ENCODE measurements at places on chromosomes 3 and 15.

GRCh38 chr3:43618142-43618541, 3.7 kb downstream of the ANO10 start:
- DNase-seq, result no peak

DNA sequence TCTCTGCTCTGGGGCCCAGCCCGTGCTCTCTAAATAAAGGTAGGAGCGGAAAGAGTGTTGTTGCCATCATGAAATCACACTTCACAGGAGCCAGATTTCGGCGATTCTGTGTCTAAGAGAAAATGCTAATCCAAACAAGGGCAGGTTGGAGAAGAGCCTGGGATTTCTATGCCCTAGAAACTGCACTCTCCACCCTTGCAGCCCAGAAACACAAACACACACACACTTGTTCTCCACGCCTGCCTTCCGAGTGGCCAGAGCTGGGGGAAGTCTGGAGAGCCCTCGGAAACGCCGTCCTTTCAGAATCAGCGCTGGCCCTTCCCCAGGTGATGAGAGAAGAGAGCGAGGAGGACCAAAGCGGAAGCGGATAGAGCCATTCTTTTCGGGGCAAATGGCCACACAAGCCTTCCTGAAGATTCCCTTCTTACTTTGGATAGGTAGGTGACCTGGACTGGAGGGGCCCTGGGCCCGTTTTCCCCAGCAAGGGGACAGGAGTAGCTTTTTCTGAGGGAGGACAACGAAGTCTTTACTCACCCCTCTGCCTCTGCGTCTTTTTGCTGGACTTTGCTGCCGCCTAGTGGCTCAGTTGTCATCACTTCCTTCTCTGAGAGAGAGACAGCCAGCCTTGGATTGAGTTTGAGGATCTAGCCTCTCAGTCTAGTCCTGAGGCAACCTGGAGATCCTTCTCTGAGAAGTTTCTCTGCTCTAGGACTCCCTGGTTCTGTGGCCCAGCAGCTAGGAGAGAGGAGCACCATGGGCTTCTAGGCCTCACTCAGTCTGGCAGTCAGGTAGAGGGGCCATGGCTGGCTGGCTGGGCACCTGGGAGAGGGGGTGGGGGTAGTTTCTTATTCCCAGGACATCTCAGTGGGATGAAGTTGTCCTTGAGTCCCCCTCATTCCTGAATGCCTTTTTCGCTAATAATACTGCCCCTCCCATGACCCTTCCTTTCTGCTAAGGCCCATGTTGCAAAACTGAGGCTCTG, 37.7 kb downstream of the SENP8 start:
- peak; percentile 91 for DNase-seq

DNA sequence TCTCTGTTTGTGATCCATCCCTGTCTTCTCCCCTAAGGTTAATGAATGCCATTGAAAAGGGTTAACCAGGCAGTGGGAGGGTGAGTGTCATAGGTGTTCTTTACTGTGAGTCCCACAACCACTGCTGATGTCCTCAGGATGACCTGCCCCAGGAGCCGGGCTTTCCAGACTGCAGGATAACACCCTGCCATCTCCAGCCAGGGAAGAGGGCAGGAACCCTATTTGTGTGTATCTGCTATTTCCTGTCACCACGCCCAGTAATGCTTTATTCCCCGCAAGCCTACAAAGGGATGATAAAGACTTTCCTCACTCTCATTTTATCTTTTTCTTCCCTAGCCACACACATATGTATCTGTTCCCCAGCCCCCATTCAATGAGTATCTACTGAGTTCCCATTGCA, 15.6 kb upstream of the CTXND1 start:
- no peak for DNase-seq

DNA sequence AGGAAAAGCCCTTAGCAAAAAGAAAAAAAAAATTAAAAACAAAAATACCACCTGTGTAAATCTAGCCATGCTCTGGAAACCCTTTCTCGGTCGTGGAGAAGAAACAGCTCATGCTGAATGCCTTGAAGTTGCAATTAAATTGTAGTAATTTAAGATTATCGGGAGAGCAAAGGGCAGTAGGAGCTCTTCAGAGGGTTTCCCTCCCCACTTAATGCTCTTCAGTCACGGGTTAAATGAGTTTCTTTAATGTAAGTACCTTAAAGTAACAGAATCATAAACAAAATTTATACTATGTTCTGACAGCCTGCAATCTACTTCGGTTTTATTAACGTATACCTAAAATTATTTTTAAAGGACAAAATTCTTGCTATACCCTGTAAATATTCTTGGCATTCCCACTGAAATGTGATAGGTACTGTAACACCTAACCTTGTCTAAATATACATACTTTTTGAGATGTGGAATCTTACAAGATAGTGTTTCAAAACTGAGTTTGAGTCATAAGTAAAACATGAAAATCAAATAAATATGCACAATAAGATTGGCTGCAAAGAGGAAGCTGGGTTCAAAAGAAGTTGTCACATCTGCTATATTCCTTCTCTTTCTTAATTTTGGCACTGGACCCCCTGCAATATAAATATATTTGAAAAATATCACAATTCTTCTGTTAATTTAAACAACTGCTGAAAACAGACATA, 5.3 kb downstream of the FOXP1 start:
- no peak for DNase-seq

GRCh38 chr3:152292366-152292765, 23.6 kb downstream of the MBNL1 start:
- DNase-seq, result no peak

DNA sequence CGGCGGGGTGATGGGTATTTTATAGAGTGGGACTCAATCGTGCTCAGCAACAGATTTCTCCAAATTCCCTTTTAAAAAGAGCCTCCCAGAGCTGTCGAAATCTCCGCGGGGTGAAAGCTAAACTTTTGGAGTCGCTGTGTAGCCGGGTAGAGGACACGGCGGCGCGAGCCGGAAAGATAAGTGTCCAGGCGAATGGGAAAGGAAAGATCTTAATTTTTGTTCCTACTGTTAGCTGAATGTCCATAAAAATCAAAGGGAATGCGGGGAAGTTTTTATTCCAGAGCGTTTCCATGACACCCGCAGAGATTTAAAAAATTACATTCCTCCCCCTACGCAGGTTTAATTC, 9.1 kb downstream of the EOMES start:
- no peak for DNase-seq

- no peak for DNase-seq
Measured at GRCh38 chr15:101795455-101795854, 7.9 kb upstream of the OR4F6 start.

GRCh38 chr3:197012540-197012883, 17.1 kb downstream of the MELTF start:
- no peak for DNase-seq

DNA sequence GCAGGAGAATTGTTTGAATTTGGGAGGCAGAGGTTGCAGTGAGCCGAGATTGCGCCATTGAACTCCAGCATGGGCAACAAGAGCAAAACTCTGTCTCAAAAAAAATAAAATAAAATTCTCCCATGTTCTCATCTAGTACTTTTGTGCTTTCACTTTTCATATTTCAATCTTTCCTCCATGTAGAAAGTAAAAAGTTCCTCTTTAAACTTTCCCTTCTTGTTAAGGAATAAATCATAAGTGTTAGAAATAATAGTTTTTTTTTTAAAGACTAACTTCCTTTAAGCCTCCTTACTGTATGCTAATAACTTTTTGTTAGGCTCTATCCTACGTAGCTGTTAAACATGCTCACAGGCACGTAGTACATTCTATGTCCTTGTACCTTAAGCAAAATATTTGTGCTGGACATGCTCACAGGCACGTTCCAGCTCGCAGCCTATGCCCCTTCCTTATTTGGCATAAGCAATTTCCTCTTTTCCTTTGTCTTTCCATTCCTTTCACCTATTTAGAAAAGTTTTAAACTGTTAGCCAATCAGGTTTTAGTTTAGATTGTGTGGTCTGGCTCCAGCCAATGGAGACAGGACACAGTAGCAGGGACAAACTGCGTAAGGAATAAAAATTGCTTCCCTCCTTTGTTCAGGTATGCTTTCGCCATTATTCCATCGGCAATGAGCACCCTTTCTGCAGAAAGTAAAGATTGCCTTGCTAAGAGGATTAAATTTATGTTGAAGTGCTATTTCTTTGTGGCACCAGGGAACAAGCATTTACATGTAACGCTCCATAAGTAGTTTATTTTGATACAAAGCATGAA, 38.9 kb upstream of the PIK3CB start:
- DNase-seq, result peak; percentile 36

- no peak for DNase-seq
Measured at GRCh38 chr3:23136054-23136453, 67.1 kb upstream of the UBE2E2 start.

- DNase-seq, result no peak
Measured at GRCh38 chr15:86615816-86616215, 536.1 kb downstream of the AGBL1 start.

DNA sequence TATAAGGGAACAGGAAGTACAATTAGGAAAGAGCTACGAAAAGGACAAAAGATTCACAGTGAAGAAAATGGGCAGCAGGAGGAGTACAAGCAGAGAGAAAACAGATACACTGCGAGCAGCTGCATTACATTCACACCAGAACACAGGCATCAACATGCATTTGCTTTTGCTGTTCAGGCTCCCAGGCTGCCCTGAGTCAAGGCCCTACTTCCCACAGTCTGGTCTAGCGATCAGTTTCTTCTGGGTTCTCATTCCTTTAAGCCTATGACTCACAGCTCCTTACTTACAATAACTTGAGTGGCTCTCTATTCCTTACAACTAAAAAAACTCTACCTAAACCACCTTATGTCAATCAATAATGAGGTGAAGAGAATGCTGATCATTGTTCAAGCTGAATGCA, 24.5 kb upstream of the ZNF445 start:
- no peak for DNase-seq

DNA sequence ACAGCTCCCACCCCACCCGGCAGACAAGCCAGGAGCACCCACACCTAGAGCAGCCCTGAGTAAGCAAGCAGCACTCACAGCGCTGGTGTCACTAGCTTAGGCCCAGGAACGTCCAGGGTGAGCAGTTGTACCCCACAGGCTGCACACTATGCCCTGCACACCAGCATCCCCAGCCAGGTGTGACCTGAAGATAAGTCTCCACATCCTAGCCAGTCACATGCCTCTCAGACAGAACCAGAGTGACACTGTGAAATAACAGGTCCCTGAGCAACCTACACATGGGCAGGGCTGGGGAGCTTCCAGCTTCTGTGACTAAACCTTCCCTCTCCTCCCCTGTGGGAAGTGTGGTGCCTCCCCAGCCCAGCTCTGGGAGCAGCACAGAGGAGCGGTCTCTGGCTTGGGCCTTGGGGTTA, 253.6 kb downstream of the UACA start:
- DNase-seq, result peak; percentile 53

- DNase-seq, result no peak
Measured at GRCh38 chr3:184811034-184811433, 932 bp upstream of the VPS8 start.

- no peak for DNase-seq
Measured at GRCh38 chr3:49181351-49181750, 10.0 kb downstream of the KLHDC8B start.

DNA sequence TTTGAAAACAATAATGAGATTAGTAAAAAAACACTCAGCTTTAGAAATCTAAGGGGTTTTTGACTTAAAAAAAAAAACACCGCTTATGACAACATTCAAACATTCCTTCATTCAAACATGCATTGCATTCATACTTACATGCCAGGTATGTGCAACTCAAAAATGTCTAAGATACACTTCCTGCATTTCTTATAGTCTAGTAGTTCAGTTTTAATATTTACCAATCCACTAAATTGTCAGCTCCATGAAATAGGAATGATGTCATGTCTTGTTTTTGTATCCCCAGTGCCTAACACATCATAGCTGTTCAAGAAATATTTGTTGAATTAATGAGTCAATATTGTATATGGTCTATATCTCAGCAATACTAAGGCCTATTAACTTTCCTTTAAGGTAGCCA, 51.7 kb downstream of the EIF4E3 start:
- DNase-seq, result no peak

- DNase-seq, result no peak
Measured at GRCh38 chr15:37773111-37773860, 161.2 kb upstream of the TMCO5A start.

GRCh38 chr3:78004571-78004970, 964.7 kb downstream of the ROBO2 start:
- DNase-seq, result no peak

DNA sequence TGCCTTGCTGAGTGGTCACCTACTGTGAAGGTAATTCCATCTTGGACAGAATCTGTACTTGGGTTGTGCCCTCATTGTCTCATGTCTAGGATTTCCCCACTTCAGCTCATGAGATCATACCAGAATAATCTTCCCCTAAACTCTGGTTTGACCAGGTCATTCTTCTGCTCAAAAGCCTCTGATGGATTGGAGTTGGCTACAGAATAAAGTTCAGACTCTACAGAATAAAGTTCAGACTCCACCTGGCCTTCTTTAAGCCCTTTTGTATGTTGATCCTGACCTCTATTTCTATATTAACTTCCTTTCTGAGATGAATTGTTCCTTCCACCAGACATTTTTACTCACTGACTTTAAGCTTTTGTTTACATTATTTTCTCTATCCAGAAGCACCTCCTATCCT, 6.4 kb upstream of the GLCE start:
- DNase-seq, result peak; percentile 33

GRCh38 chr3:196810963-196811581, 56.6 kb upstream of the SENP5 start:
- no peak for DNase-seq

- peak; percentile 73 for DNase-seq
Measured at GRCh38 chr3:151156618-151157216, 46.3 kb downstream of the GPR171 start.

GRCh38 chr15:95663156-95664100, 667.1 kb upstream of the NR2F2 start:
- DNase-seq, result no peak

GRCh38 chr3:46613313-46614005, 1.1 kb downstream of the FAM240A start:
- no peak for DNase-seq

DNA sequence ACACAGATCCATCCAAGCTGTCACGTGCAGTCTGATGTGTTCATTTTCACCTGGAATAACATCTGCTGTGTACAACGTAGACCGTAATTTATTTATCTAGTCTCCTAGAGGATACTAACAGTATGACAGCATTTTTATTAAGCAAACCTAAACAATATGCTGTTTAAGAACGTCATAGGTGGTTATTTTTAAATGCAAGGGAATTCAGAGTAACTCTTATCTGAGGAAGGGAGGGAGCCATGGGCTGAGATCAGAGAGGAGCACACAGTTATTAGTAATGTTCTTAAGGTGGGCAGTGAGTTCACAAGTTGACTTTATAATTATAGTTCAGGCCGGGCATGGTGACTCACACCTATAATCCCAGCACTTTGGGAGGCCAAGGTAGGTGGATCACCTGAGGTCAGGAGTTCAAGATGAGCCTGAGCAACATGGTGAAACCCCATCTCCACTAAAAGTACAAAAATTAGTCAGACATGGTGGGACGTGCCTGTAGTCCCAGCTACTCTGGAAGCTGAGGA, 193.6 kb downstream of the UACA start:
- no peak for DNase-seq

- no peak for DNase-seq
Measured at GRCh38 chr15:61564785-61565184, 335.7 kb upstream of the RORA start.

GRCh38 chr15:59812250-59812870, 123.2 kb upstream of the BNIP2 start:
- no peak for DNase-seq

Measured in suppressor macrophage treated with lipopolysaccharide for 1 hour (primary cell).